ENCODE measurements at places on chromosomes 5 and 9. TPM values are rescaled to one million over a fixed set of nuclear protein-coding genes. Genes with fewer than 3 reads are reported as not detected.

- no peak for DNase-seq
Observed at GRCh38 chr5:147826361-147826760, 5.1 kb downstream of the SPINK1 start.

DNA sequence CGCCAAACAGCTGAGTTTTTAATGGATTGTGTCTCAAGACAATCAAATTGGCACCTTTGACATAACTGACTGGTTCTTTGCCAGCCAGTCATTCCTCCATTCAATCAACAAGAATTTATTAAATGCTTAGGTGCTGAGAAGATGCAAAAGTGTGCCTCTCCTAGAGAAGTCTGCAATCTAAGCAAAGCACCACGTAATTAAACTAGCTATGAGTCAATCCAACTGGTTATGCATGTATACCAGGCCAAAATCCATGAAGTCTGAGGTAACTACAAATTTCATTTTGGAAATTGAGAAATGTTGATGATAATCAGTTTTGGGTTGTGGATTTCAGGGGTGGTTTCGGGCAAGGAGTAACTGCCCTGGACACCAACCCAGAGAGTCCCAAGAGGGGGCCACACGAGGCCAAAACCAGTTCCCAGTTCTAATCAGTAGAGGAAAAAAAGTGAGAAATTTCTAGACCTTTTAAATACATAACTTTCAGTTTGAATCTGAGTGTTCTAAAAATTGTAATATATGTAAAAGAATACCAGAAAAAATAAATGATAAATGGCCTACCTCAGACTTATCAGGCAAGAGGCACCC, 92.6 kb downstream of the EFNA5 start:
- DNase-seq, result no peak

DNA sequence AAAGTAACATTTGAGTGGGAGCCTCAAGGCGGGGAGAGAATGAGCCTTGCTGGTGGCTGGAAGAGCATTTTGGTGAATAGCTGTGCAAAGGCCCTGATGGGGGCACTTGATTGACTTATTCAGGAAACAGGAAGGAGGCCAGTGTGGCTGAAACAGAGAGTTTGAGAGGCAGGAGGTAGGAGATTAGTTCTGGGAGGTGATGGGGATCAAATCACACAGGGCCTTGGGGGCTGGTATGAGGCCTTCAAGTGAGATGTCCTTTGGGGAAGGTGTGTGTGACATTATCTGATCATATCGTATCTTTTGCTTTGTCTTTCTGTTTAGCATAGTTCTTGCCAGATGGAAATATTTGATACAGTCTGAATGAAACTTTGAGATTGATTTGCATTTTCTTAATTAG, 172.3 kb downstream of the TENT4A start:
- DNase-seq, result no peak

SLCO4C1 gene
- 0.04 TPM for polyA plus RNA-seq

DNA sequence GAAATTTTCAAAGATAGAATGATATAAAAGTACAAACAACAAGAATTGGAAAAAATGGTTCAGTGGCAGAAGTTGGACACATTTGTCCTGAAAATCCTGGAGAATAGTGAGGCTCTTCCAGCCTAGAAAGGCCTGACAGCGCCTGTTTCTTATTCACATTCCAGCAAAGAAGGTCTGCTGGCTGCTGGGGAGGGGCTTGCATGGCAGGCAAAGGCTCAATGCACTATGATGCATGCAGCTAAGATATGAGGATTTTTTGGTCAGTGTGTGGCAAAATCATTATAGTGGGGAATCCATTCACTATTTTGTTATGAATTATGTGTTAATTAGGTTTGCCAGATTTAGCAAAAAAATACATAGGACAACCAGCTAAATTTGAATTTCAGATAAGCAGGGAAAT, 243.9 kb upstream of the SLC30A5 start:
- DNase-seq, result no peak

- DNase-seq, result peak; percentile 70
Observed at GRCh38 chr5:170307575-170308465, 10.2 kb upstream of the LCP2 start.

PSD2 gene
- polyA plus RNA-seq, result 0.03 TPM

DNA sequence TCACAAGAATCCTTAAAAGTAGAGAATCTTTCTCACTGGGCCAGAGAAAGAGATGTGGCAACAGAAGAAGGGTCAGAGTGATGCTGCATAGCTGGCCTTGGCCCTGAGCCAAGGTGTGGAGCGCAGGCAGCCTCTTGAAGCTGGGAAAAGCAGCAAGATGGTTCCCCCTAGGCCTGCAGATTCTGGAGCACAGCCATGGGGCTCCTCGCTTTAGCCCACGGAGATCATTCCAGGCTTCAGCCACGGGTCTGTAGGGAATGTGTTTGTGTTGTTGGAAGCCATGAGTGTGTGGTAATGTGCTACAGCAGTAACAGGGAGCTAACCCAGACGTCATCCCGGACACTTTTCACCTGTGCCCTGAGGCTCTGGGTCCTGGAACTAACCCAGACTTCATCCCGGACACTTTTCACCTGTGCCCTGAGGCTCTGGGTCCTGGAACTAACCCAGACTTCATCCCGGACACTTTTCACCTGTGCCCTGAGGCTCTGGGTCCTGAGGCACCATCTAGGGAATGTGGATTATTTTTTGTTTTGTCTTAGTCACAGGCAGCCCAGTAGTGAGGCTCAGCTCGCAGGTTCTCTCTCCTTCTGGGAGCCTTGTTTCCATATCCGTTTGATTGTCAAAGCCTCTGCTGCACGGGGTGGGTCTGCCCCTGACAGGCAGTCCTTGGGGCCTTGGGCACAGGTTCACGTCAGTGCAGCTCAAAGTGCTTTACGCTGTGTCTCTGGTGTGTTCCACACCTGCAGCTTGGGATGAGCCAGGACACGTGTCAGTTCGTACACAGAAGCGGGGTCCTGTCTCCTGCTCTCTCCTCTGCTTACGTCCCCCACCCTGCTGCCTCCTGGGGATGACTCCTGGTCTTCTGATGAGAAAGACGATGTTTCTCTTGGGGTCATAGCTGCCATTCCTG, 56.3 kb upstream of the EXOC3 start:
- no peak for DNase-seq

DNA sequence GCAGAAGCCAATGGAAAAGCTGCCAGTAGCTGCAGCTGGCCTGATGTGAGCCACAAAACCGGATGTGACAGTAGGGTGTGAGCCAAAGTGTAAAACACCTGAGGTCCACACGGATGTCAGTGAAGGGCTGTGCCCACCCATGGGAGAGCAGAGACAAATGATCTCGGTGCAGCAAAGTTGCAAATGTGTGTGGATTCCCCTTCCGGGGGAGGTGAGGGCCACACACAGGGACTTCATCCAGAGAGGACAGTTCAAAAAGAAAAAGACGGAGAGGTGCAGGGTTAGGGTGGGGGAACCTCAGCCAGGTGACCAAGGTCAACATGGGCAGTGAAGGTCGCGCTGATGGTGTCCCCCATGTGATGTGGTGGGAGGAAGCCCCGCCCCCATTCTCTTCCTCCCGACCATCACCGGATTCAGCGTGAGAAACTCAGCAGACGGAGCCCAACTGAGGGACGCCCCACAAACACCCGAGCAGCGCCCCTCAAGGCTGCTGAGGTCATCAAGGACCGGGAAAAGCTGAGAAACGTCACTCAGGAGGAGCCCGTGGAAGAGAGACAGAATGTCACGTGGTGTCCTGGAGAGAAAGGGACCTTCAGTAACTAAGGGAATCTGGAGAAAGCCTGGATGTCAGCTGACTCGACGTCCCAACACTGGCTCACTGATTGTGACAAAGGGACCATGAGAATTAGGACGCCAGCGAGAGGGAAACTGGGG, 11.4 kb upstream of the PTGDS start:
- no peak for DNase-seq

- DNase-seq, result no peak
Observed at GRCh38 chr9:114400219-114400618, 12.4 kb upstream of the AKNA start.

GRCh38 chr5:38554403-38554802, 2.0 kb downstream of the LIFR start:
- DNase-seq, result no peak

FOXD4L6 gene
- not detected for polyA plus RNA-seq

- DNase-seq, result no peak
Observed at GRCh38 chr5:142293486-142293885, 31.3 kb downstream of the SPRY4 start.

- no peak for DNase-seq
Observed at GRCh38 chr9:35798658-35799374, 7.4 kb downstream of the NPR2 start.

F12 gene
- 15.5 TPM for polyA plus RNA-seq

- no peak for DNase-seq
Observed at GRCh38 chr5:160520609-160521391, 99.1 kb downstream of the PTTG1 start.

DNA sequence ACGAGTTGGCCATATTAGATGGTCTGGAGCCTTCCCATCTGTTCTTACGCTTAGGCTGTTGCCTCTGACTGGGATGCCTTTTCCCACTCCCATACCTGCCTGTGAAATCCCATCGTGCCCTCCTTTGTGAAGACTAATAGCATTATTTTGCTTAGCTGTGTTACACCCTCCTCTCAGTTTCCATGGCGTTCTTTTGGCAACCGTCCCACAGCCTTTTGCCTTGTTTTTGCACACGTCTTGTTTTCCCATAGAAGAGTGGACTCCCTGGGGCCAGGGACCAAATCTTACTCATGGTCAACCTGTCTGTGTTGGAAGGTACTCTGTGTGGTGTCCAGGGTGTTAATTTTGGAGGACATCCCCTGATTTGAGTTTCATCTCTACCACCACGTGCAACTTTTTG, 242.1 kb downstream of the HSPA4 start:
- DNase-seq, result no peak

DNA sequence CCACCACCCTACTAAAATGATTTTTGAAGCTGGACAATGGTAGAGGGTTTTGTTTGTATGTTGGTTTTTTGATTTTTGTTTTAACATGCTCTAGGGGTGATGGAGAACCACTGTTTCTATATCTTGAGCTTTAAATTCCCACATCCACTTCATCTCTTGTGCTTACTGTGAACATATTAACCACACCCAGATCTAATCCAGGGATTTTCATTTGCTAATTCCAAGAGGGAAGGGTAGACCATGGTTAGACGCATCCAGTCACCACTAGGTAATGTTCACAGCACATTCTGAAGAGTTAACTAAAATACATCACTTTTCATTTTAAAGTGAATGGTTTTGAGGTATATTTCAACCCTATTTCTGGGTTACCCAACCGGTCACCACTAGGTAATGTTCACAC, 36.5 kb upstream of the IQGAP2 start:
- no peak for DNase-seq

STKLD1 gene
- polyA plus RNA-seq, result 1.2 TPM

DNA sequence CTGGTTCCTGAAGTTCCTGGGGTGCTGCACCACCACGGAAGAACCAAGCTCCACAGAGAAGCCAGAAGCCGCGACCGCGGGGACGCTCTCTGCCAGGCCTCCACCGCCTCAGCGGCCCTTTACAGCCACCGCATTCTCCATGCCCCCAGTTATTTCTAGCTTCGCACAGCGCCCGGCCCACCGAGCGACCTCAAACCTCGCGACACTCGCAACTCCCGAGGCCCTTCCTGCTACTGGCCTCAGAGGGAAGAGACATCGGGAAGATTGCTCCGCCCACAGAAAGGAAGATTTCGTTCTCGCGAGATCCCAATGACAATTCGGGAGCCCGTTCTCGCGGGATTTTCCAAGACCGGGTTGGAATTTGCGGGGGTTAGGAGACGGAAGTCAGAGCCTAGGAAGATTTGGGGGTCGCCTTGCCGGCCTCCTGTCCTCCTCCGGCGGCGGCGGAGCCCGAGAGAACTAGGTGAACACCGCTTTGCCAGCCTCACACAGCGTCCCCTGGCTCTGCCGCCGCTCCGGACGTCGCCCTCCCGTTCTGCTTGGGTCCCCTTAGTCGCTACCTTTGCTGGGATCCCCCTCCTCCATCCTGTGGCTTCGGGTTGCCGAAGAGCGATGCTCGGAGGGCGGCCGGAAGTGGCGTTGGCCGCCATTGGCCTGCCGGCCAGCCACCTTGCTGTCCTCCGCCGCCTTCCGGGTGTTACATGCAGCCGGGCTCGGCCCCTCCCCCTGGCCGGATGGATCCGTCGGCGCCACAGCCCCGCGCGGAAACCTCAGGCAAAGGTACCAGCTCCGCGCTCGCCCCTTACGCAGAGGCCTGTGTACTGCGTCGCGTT, at the start of gene ERCC6L2:
ERCC6L2 (plus strand) TSS at position 387 of the 833 bp plus-strand sequence; CDS start at position 735, 348 bp downstream.
- peak; percentile 88 for DNase-seq

- no peak for DNase-seq
Observed at GRCh38 chr9:91360551-91361290, 997 bp downstream of the AUH start.

EDIL3 gene
- 0.18 TPM for polyA plus RNA-seq

DNA sequence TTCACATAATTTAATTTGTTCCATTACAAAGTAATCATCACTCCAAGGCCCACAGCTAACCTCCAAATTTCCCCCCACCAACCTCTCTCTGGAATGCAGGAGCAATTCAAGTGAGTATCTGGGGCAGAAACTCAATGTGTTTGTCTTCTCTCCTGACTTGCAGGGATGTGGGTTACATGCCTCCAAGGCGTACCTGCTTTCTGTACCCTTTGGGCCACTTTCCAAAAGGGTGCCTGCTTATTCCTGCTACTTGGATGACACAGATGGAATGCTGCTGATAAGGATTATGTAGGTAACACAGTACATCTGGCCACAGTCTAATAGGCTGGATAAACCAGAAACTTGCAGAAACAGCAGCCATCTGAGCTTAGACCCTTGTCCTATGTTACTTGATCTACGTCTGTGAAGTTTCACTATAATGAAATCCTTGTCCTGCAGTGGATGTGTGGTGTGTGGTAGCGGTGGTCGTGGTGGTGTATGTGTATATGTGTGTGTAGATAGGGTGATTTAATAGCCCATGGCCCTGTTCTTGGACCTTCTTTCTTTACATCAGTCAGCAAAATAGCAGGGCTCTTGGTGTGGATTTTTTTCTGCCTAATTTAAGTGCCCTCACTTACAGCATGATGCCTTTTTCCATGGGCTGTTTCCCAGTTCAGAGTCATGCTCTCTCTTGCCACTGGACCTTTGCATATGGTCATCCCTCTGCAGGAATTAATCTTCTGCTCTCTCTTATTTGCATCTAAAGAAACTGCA, 175.9 kb downstream of the ZDHHC21 start:
- no peak for DNase-seq

- DNase-seq, result no peak
Observed at GRCh38 chr5:161549106-161549505, 2.6 kb upstream of the GABRB2 start.

GRCh38 chr9:118575341-118576070, 793.7 kb downstream of the BRINP1 start:
- no peak for DNase-seq

DNA sequence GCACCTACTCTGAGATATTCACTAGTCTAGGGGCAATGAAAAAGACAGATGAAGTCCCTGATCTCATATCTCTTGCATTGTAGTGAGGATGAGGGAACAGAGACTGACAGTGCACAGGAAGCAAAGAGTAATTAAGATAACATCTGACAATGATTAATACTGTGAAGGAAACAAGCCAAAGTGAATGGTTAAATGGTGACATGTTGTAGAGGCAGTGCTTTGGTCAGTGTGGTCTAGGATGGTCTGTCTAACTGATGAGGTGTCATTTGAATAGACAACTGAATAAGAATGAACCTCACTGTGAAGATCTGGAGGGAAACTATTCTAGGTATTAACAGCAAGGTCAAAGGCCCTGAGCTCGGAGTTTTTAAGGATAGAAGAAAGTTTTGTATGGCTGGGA, 333.3 kb upstream of the GRIA1 start:
- DNase-seq, result no peak

PTGES gene
- 58.8 TPM for polyA plus RNA-seq

- no peak for DNase-seq
Observed at GRCh38 chr5:122145906-122146305, 16.6 kb downstream of the ZNF474 start.

GRCh38 chr5:77213601-77214000, 3.1 kb downstream of the PDE8B start:
- DNase-seq, result no peak

PTGDS gene
- 0.26 TPM for polyA plus RNA-seq
